ENCODE measurements at places on chromosomes 13 and 19.
A peak's percentile ranks its signal among the peaks of the same experiment; 100 is the strongest.

DNA sequence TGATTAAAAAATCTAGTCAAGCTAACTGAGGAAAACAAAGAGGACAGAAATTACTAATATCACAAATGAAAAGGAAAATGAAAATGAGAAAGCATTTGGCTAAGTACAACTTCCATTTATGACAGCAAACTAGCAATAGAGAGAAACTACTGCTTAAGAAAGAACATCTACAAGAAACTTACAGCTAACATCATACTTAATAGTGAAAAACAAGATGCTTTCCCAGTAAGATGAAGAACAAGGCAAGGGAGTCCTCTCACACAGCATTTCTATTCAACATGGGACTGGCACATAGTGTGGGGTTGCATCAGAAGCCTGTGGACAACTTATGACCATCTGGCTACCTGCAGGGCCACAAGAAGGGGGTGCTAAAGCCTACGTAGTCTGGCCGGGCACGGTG lies 39.3 kb downstream of the ZNF44 start:
- no peak for DNase-seq

DNA sequence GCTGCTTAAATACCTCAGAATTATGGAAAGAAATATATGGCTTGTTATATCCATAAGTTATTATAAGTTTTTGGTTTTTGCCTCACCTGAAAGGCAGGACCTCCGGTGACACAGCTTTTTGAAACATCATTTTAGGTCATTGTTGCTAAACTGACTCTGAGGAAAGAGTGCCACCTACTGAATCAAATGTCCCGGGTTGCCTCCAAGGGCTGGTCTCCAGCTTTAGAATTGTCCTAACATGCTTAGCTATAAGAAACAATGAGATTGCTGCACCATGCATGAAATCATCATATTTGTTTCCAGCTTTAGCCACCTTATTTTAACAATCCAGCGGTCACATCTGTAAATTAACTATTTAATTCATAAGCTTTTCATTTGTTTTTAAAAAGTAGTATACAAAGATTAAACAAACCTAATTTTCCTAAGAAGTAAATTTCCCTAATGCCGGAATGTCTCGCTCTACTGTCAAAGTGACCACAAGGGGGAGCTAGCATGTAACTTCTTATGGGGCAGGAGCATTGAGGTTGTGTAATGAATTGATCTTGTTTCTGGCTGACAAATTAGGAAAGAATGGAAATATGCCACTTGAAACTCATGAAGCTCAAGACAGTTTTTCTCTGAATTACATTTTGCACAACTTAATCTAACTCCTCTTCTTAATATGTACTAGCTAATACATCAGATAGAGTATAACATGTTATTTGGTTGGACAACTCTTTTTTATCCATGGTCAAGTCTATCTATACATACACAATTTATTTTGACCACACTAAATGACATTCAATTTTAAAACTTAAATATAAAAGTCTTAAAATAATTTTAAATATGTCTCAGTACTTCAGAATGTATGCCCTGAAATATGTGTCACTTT lies 6.7 kb upstream of the PCDH17 start:
- DNase-seq = peak; percentile 23

GRCh38 chr19:33535226-33535625 lies 13.6 kb upstream of the PEPD start:
- DNase-seq = no peak

GRCh38 chr13:51737609-51738008 lies 66.4 kb downstream of the DHRS12 start:
- DNase-seq = no peak

DNA sequence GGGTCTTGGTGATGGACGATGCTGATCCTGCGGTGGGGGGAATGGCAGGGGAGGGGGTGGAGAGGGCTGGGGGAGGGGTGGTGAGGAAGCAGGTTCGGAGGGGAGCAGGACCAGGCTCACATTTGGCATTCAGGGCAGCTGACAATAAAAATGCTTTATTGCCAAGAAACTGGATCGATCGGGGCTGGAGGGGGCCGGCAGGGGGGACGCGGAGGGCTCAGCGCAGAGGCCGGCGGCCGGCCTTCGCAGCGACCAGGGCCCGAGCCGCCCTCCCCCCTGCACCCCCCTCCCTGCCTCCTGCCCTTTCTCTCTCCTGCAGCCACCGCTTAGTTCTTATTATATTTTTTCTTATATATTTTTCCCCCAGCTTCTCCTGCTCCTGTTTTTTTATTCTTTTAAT lies 18.1 kb upstream of the POU2F2 start:
- DNase-seq = no peak

GRCh38 chr13:80040196-80040980 lies 300.5 kb downstream of the SPRY2 start:
- DNase-seq = no peak

DNA sequence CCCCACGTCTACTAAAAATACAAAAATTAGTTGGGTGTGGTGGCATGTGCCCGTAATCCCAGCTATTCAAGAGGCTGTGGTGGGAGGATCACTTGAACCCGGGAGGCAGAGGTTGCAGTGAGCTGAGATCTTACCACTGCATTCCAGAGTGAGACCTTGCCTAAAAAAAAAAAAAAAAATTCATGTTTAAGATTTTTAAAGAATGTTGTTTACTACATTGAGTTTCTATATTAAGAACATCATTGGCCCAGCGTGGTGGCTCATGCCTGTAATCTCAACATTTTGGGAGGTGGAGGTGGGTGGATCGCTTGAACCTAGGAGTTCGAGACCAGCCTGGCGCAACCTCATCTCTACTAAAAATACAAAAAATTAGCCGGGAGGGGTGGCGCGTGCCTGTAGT lies 31.9 kb upstream of the FLT1 start:
- DNase-seq = no peak

GRCh38 chr19:14559916-14560775 lies 11.7 kb downstream of the NDUFB7 start:
- no peak for DNase-seq

DNA sequence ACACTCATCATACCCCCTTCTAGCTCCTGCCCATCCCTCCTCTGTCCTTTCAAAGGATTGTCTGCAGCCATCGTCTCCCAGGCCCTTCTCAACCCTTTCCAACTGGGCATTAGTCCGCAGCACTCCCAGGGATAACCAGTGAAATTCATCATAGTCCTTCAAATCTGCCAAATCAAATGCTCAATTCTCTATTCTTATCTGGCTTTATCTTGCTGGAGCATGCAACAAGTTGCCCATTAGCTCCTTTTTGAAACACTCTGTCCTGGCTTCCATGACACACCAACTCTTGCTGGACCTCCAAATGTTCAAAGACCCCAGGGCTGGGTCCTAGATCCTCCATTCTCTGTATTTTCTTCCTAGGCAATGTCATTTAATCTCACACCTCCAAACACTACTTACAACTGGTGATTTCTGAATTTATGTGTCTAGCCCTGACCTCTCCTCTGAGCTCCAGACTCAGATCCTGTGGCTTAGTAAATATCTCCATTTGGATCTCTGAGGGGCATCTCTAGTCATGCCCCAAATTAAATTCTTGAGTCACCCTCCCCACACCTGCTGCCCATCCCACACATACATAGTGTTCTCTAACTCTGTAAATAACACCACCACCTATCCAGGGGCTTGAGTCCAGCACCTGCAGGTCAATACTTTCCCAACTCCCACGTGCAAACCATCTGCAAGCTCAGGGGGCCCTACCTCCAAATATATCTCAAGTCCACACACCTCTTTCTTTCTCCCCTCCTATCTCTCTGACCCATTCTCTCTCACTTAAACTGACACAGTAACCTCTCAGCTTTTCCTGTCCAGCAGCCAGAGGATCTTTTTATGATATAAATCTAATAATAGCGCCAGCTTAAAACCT lies 9.1 kb upstream of the ANKRD10 start:
- no peak for DNase-seq

- DNase-seq = no peak
These were observed 759 bp downstream of the RB1 start for GRCh38 chr13:48304143-48304876.

- DNase-seq = no peak
These were observed 10.8 kb downstream of the NFKBID start for GRCh38 chr19:35889370-35890112.

DNA sequence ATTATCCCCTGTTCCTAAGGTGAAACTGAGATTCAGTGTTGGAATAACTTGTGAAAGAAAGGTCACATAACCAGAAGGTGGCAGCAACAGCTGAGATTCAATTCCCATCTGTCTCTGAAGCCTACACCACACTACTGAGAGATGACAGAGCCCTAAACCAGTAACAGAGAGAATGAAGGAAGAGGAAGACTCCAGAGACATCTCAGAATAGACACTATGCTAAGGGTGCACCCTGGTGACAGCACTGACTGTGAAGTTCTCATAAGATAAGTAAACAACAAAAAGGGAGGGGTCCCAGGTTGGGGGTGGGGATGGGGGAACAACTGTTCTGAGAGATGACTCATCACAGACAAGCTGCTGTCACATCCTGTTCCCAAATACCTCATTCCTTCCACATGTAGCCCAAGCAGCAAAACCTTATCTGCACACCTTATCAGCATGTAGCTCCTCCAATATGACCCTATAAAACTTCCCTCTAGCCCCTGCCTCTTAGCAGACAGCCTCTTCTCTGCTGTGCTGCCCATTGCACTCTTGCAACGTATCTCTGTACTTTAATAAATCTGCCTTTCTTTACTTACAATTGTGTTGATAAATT lies 46.5 kb downstream of the UTP14C start:
- DNase-seq = no peak

- DNase-seq = no peak
These were observed 541.0 kb downstream of the RFC3 start for GRCh38 chr13:34358811-34359513.

DNA sequence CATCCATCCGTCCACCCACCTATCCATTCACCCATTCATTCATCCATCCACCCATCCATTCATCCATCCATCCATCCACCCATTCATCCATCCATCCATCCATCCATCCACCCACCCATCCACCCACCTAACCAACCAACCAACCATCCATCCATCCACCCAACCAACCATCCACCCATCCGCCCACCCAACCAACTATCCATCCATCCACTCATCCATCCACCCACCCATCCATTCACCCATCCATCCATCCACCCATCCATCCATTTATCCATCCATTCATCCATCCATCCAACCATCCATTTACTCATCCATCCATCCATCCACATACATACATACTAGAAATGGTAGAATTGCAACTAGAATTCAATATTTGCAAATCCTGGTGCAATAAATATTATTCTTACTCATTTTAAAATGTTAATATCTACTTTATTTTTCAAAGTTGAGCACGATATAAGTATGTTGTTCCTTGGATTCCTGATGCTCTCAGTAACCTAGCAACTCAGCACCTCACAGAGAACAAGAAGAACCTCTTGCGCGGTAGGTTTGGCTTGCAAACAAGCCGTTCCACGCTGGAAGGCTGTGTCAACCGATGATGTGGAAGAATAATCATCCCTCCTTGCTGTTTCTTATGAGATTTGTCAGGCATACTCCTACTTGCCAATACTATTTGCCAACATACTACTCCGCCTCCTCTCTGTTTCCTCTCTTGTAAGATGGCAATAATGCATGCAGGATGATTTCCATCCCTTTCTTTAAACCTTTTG lies 111.7 kb downstream of the GNG7 start:
- DNase-seq = no peak

DNA sequence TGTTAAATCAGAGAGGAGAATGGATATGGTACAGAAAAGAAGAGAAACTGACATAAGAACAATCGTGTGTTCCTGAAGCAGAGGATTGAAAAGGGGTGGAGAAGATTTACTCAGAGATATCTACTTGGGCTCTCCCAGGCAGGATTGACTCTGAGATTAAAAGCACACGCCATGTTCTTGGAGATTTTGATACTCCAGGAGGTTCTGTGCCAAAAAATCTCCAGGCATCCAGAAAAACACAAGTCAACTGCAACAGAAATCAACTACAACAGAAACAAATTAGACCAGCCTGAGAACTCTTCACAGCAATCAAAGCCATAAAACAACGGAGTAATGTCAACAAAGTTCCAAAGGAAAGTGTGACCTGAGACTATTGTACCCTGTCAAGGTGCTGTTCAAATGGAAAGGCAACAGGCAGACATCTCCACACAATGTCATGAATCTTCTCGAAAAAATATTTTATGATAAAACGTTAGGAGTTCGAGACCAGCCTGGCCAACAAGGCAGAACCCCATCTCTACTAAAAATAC lies 104.2 kb downstream of the UBL3 start:
- DNase-seq = no peak

DNA sequence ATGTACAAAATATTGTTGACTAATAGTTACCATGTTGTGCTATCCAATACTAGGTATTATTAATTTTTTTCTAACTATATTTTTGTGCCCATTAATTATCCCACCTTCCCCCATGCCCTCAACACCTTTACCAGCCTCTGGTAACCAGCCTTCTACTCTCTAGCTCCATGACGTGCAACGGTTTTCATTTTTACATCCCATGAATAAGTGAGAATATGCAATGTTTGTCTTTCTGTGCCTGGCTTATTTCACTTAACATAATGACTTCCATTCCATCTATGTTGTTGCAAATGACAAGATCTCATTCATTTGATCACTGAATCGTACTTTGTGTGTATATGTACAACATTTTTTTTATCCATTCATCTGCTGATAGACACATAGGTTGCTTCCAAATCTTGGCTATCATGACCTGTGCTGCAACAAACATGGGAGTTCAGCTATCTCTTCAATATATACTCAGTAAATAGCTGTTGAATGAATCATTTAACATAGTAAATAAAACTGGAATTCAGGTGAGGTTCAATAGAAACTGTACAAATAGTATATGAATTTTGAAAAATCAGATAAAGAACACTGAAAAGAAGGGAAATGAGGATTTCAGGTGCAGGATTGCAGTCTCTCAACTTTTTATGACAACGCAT lies 509.0 kb upstream of the MIR17HG start:
- DNase-seq = no peak

DNA sequence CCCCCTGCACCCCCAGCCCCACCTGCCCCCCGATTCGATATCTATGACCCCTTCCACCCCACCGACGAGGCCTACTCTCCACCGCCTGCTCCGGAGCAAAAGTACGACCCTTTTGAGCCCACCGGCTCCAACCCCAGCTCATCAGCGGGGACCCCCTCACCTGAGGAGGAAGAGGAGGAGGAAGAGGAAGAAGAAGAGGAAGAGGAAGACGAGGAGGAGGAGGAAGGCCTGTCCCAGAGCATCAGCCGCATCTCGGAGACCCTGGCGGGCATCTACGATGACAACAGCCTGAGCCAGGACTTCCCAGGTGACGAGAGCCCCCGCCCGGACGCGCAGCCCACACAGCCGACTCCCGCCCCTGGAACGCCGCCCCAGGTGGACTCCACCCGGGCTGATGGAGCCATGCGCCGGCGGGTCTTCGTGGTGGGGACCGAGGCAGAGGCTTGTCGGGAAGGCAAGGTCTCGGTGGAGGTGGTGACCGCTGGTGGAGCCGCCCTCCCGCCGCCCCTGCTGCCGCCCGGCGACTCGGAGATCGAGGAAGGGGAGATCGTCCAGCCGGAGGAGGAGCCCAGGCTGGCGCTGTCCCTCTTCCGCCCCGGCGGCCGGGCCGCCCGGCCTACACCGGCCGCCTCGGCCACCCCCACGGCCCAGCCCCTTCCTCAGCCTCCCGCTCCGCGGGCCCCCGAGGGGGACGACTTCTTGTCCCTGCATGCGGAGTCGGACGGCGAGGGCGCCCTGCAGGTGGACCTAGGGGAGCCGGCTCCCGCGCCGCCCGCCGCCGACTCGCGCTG lies 9.2 kb downstream of the SCAF1 start:
- DNase-seq = no peak

All from T-helper 2 cell (primary cell).